M059J (cell line): ENCODE measurements at places on chromosomes 7 and 10.

DNA sequence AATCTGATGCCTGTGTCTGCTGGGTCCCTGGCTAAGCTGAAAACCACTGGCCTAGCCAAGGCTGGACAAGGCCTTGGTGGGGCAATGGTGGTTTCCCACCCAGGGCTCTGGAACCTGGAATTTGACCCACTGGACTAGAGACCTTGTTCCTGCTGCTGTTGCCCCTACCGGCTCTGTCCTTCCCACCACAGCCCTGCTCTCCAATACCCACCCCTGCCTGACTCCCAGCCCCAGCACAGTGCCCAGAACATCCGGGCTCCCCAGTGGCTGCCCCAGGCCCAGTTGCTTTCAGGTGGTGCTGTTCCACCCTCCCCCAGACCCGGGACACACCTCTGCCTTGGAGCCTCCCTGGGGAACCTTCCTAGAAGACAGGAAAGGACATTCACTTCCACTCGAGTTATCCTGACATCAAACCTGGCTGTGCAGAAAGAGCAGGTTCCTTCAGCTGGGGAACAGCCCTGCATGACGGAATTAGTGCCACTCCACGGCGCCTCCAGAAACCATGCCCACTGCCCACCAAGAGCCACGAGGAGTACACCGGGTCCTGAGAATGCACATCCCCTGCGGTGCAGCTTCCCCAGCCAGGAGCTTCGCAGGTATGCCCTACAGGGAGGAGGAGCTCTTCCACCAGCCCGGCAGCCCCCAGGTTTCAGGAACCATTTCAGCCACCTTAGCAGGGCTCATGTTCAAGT, 152.8 kb downstream of the OAT start:
- DNase-seq = no peak

DNA sequence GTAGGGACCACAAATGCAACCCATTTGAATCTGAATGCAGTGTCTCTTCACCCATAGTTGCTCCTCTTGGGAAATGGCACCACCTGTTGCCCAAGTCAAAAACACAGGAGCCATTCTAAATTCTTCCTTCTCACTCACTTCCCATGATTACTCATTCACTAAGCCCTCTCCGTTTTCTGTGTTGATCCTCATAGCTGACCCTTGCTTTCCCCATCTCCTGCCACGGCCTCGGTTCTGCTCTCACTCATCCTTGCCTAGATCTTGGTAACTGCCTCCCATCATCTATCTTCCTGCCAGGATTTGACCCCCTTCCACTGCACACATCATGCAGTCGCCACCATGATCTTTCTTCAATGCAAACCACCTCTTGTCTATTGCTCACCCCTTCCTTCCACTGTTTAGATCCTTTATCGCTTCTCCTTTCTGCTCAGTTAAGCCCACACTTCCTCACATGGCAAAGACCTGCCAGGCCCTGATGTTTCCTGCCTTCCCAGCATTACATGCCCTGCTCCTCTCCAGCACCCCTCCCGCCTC, 19.0 kb upstream of the CPN1 start:
- peak; percentile 63 for DNase-seq

DNA sequence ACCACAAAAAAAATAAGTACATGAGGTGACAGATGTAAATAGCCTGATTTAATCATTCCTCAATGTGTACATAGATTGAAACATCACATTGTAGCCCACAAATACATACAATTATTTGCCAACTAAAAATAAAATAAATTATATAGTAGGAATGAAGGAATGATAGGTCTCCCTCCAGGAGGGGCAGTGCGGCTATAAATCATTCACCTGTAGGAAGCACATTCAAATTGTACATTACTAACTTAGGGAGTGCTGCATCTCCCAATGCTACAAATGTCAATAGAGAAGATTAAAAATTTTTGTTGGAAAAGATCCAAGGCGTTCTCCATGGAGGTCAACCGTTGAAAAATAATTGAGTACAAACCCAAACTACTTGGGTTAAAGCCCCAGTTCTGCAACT, 4.2 kb downstream of the KBTBD2 start:
- DNase-seq = no peak

DNA sequence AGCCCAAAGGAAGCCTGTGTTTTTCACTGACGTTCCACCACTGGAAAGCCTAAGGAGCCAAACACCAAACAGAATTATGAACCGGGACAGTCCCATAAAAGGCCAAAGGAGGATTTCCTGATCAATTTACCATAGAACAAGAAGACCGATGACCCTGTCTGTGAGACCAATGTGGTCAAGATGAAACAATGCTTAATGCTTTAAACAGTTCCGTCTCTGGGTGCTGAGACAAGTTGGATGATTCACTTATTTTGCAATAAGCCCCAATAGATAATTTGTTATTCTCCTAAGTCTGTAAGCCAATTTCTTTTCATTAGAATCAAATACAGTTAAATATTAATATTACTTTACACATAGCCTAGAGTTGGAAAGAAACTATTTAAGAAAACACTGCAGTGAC, 134.9 kb downstream of the MICU1 start:
- DNase-seq = no peak

GRCh38 chr10:33093362-33093761, 135.3 kb upstream of the ITGB1 start:
- DNase-seq = no peak

GRCh38 chr10:101779544-101780186, 3.6 kb downstream of the NPM3 start:
- no peak for DNase-seq

DNA sequence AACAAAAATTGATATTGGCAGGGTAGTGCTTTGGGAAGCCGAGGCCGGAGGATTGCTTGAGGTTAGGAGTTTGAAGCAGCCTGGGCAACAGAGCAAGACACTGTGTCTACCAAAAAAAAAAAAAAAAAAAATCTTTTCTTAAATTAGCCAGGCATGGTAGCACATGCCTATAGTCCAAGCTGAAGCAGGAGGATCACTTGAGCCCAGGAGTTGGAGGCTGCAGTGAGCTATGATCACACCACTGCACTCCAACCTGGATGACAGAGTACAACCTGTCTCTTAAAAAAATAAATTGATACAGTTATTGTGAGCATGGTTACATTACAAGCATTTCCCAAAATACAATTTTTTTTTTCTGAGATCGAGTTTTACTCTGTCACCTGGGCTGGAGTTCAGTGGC, 59.4 kb upstream of the SVIL start:
- no peak for DNase-seq

- DNase-seq = no peak
Measured at GRCh38 chr7:138590154-138590553, 111.0 kb downstream of the SVOPL start.

DNA sequence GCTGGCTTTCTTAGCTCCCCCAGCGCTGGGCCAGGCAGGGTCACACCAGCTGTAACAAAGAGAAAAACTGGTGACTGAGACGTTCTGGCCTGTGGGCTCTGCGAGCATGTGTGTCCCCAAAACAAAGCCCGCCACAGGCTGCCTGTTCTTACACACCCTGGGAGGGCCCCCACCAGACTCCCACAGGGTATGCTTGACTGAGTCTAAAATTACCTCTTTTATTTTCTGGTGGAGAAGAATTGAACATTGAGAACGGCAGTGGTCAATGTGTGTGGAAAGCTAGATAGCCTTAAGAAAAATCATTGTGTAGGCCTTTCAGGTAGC, 808 bp downstream of the C10orf71 start:
- DNase-seq = no peak

GRCh38 chr10:11378835-11379234, 232.6 kb downstream of the USP6NL start:
- no peak for DNase-seq

DNA sequence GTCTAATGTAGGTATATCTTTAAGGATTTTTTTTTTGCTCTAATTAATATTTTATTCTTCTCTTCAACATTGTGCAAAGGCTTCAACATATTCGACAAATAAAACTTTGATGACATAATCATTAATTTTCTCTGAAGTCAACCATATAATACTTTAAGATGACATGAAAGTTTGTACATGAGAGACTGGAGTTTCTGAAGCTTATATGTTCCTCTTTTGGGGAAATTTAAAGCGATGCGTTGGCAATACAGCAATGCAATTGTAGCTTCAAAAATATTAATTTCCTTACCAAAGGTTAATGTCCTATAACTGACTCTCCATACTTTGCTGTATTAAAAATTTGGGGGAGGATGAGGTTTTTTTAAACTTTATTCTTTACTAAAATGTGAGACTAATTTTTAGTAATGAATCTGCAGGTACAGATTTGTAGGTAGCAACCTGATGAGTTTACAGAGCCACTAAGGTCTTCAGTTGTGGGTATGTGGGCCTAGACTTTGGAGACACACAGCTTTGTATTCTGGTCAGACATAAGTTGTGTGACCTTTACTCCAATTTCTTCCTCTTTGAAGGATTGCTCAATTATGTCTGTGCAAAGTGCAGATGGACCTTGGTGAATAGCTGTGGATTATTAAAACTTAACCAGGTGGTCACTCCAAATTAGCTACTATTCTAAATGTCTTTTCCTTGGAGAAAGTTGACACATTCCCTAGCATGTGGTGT, 18.0 kb upstream of the LIPA start:
- DNase-seq = no peak

GRCh38 chr10:65611592-65611991, 1314.2 kb upstream of the LRRTM3 start:
- DNase-seq = no peak

DNA sequence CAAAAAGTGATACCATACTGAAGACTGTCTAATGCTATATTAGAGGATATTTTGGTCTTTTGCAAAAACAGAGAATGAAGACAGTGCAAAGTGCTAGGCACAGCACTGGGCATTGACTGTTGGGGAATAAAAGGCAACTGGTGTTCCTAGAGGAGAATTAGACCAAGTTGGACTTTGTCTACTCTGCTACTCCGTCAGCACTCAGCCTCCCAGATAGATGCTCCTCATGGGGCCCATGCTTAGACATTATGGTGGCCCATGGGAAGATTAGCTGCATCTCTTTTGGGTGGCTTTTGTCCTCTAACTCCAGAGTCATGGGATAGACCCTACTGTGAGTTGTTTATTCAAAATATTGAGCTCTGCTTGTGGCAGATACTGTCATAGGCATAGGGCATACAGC, 113.5 kb downstream of the RBM20 start:
- DNase-seq = no peak

- peak; percentile 65 for DNase-seq
Measured at GRCh38 chr7:106345421-106346166, 60.8 kb upstream of the NAMPT start.

- no peak for DNase-seq
Measured at GRCh38 chr7:99013266-99014112, 130.4 kb downstream of the SMURF1 start.

- no peak for DNase-seq
Measured at GRCh38 chr7:67392596-67393438, 396.2 kb downstream of the TYW1 start.

DNA sequence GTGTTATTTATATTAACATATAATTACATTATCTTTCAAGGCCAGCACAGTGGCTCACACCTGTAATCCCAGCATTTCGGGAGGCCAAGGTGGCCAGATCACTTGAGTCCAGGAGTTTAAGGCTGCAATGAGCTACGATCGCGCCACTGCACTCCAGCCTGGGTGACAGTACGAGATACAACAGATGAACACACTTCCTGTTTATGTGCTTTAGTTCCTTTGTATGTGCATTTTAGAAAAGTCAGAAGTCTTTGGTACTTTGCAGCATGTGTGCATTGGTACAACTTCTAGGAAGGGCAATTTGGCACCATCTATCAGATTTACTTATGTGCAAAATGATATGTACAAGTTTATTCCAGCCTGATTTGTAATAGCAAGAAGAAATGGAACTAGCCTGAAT, 13.3 kb downstream of the SLC35G1 start:
- no peak for DNase-seq

GRCh38 chr7:148014001-148014400, 576.6 kb upstream of the C7orf33 start:
- DNase-seq = no peak

- no peak for DNase-seq
Measured at GRCh38 chr7:104723001-104723400, 291.0 kb upstream of the KMT2E start.

DNA sequence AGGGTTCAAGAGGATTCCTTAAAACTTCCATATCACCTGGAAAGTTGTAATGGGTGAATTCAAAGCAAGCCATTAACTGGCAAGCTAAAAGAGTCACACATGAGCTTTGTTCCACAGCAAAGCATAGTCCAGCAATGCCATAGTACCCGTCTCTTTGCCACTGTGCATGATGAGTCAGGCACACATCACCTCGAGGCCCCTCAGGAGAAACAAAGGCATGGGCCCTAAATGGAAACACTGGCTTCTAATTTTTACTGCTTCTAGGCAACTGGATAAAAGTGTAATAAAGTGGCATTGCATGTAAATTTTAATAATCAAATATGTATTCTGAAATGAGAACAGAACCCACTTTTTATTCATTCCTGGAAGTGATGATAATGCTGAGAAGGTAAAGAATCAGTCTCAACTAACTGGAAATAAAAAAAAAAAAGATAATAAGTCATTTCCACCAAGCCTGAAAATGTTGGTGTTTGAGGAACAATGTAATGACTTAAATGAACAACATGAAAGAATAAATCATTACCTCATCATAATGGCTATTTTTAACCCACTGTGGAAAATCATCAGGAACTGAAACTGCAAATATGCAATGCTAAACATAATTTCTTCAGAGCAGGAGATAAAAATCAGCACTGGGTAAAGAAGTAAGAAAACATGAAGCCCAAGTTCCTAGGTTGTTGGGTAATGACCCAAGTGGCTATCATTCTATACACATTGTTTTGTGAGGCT, 104.9 kb downstream of the CDK6 start:
- peak; percentile 86 for DNase-seq

GRCh38 chr10:6296828-6297251, 94.1 kb downstream of the PFKFB3 start:
- no peak for DNase-seq

GRCh38 chr7:55546814-55547213, 25.5 kb downstream of the VOPP1 start:
- peak; percentile 97 for DNase-seq
